ENCODE measurements at places on chromosomes 7 and 10.

DNA sequence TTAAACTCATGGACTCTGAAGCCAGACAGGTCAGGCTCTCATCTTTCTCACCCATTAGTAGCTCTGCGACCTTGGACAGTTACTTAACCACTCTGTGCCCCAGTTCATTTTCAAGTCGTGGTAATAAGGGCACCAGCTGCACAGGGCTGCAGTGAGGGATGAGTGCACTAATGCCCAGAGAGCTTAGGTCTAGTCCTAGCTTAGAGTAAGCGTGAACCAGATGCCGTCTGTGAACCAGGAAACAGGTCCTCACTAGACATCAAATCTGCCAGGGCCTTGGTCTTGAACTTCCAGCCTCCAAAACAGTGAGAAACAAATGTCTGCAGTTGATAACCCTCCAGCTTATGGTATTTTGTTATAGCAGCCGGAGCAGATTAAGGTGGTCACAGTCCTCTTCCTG, 222.4 kb upstream of the PFKP start:
- no peak for DNase-seq

DNA sequence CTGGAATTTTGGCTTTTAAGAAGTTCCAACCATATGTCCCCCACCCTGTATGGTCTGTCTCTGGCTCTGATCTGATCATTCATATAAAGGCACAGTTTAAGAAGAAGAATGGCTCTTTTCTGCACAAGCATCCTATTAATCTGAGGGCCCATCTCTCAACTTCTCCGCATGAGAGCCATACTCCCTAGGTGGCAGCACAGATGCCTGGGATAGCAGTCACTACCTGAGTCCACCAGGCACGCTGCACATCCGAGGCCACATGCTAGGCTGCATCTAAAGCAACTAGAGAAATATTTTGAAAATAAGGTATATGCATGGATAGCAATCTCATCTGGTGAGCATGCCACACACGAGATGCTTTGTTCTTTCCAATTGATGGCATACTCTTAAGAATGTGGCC, 565.5 kb downstream of the PARD3 start:
- DNase-seq = no peak

DNA sequence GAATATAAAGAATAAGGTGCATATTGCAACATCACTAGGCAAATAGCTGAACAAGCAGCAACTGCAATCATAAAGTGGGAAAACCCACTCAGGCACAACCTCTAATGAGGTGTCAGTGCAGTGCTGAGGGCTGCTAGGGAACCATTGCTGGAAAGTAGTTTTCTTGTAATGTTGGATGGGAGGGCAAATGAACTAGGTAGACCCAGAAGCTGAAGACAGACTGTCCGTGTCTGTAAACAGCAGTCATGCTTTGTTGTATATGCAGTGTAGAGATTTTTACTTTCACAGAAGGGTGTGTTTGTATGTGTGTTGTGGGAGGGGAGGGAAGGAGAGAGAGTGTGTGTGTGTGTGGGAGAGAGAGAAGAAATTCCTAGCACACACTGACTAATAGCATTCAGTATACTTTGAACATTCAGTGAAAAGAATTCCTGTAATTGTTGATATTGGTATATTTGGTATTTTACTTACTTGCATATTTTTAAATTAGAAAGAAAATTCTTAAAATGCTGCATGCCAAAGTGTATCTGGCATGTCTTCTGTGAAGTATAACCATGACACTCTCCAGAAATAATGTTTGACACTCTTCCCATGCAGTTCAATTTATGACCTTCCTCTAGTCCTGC, 28.8 kb downstream of the ITGB8 start:
- DNase-seq = no peak

DNA sequence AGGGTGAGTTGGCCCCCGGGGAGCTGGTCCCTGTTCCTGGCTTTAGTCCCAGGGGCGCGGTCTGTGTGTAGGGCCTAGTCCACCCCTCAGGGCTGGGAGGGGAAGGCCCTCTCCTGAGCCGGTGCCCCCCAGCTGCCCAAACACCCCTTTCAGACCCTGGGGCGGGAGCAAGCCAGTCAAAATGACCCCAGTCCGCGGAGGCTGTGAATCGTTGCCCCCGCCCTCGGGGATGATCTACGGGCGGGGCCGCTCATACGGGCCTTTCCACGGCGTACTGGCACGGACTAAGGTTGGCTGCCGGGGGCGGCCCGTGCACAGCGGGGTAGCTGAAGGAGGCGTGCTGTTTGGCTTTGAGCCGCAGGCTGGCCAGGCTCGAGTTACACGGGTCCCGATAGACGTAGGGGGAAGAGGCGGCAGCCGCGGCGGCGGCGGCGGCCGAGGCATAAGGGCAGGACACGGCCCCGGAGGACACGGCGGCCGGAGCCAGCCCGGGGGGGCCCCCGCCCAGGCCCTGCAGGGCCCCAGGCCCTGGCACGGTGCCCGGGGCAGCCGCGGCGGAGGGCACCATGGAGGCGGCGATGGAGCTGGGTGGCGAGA, 4.3 kb downstream of the ELOVL3 start:
- no peak for DNase-seq

GRCh38 chr10:44805466-44806210, 105.5 kb upstream of the TMEM72 start:
- DNase-seq = no peak

GRCh38 chr7:26054386-26054785, 97.6 kb upstream of the NFE2L3 start:
- DNase-seq = no peak

All from HFFc6 (cell line).